IPS DF 6.9 (cell line): ENCODE measurements at places on chromosomes 11 and 22.

- DNase-seq, result no peak
Observed at GRCh38 chr22:45224988-45225731, 15.5 kb downstream of the KIAA0930 start.

DNA sequence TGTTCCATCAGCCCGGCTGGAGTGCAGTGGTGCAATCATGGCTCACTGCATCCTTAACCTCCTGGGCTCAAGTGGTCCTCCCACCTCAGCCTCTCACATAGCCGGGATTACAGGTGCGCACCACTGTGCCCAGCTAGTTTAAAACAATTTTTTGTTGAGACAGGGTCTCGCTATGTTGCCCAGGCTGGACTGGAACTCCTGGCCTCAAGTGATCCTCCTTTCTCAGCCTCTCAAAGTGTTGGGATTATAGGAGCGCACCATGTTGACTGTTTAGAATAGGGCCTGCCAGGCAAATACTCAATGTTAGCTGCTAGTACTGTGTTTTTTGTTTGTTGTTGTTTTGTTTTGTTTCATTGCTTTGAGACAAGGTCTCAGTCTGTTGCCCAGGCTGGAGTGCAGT lies 66.4 kb downstream of the ARHGAP8 start:
- no peak for DNase-seq

DNA sequence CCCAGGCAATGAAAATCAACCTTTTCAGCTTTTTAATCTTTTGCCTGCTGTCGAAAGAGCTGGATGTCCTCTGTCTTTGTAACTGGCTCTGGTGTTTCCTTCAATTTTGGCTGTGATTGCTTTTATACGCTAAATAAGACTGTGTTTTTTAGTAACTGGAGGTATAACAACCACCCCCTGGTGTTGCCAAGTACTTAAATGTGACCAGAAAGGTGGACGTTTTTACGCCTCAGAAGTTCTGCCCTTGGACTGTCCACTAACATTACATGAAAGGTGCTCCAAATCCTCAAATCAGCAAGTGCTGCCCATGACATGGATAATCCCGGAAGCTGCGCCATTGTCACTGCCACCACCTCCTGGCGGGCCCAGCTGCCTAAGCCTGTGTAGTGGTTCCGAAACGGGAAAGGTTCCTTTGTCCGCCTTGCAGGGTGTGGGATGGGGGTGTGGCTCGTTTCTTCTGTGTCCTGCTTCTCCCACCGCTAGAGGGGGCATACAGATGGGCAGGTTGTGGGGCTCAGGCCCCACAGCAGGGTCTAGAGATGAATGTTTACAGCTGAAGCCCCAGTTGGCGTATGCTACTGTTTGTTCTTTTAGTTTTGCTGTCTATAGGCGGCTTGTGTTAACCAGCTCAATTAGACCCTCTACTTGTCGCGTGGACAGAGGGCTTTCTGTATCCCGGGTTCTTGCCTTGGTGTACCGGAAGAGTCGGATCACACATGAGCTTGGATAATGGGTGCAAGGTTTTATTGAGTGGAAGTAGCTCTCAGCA lies 82.2 kb upstream of the SEPTIN5 start:
- no peak for DNase-seq

DNA sequence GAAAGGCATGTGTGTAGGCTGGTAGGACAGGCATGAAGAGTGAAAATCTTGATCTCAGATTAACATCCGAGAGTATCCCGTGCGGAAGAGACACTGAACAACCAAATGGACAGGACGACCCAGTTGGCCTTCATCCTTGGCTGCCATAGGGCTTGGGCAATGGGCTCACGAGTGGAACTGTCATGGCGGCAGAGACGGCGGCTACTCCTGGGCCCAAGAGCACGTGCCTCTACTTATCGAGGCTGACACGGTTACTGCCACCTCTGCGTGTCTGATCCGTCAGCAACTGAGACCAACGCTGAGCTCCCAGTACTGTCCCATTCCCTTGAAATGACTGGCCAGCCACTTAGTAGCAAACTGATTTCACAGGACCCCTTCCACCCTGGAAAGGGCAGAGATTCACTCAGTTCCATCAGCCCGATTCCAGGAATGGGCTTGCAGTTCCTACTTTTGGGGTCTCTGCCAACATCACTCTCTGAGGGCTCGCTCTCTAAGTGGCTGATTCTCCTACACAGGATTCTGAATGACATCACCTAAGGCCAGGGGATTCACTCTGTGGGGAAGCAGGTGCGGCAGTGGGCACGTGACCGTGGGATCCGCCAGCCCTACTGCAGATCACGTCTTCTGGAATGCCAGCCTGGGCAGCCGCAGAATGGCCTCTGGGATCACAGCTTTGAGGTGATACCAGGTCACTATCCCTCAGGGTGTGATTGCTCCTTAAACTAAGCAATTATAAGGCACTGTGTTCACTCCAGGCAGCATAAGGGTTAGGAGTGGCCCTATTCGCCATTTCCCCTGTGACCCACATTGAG lies 97.8 kb downstream of the RPS6KA4 start:
- no peak for DNase-seq

GRCh38 chr22:50032941-50033601 lies 20.5 kb upstream of the IL17REL start:
- DNase-seq, result no peak

- DNase-seq, result no peak
Observed at GRCh38 chr22:38782402-38783094, 11.4 kb downstream of the DNAL4 start.
